Sigmoid colon (tissue), 7 donors: ENCODE measurements at places on chromosomes 6 and 20. TPM values are rescaled to one million over a fixed set of nuclear protein-coding genes. Genes with fewer than 3 reads are reported as not detected.

DNA sequence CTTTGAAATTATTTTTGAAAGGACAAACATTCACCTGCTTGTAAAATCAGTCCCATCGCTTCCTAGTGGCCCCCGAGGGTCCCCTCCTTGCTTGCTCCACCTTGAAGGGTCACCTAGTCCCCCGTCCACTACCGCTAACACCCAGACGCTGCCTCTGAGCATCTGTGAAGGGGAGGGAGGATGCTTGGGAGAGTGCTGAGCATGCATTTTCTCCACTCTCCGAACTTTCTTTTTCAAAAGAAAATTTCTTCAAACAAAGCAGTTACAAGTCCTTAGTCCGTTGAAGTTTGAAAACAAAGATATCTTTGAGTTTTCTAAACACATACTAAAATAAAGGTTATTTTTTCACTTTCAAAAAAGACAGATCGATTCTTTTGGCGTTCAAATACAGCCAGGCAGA lies 224.3 kb upstream of the ARID1B start:
- H3K27me3 ChIP-seq, result no peaks in the 10 kb centered on the region
- no peak overlapping the region for H3K27ac ChIP-seq
- no peak for DNase-seq
- H3K4me3 ChIP-seq, result no peak overlapping the region

Gene GGT7
- total RNA-seq, result 18.2 TPM

DNA sequence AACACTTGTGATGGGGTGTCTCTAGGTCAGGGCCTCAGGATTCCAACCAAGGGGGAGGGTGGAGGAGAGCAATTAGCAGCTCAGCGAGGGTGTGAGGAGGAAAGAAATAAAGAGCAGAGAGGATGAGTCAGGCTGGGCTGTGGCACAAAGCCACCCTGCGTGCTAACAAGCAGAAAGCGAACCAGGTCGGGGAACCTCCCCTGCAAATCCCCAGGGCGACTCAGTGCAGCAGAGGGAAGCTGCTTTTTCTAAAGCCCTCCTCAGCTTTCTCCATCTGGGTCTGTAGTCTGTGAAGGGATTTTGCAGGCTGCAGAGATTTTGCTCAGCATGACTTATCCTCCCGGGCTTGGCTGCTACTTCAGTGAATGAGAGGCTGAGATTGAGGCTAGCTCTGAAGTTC lies 6.6 kb upstream of the SPO11 start:
- H3K27ac ChIP-seq, result no peak overlapping the region
- H3K4me1 ChIP-seq, result peaks cover 10% of the 10 kb centered on the region
- no peak overlapping the region for H3K4me3 ChIP-seq

GRCh38 chr20:57439432-57439831 lies 48.2 kb downstream of the RBM38 start:
- peak overlapping the region; percentile 95 for H3K27ac ChIP-seq
- H3K36me3 ChIP-seq, result no peaks in the 10 kb centered on the region
- no peaks in the 10 kb centered on the region for H3K27me3 ChIP-seq
- H3K4me3 ChIP-seq, result no peak overlapping the region
- DNase-seq, result peak; percentile 95
- H3K4me1 ChIP-seq, result peaks cover 82% of the 10 kb centered on the region

DNA sequence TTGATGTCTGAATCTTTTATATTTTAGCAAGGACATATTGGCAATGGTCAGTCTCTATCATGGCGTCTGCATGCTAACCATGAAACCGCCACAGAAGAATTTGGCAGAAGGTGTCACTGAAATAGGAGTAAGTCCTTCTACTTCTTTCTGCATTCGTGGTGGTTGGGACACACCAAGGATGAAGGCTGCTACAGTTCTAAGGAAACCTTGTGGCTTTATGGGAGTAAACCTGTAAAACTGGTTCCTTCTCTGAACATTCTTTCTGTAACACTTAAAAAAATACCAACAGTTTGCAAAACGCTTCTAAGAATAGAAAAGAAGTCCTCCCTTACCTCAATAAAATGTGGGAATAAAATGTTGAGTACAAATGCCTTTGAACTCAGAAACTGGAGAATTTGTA lies 195.3 kb downstream of the SLC24A3 start:
- DNase-seq, result no peak
- no peaks in the 10 kb centered on the region for H3K27me3 ChIP-seq
- H3K4me3 ChIP-seq, result no peak overlapping the region
- no peaks in the 10 kb centered on the region for H3K36me3 ChIP-seq
- H3K4me1 ChIP-seq, result no peaks in the 10 kb centered on the region

Gene MLN
- not detected for total RNA-seq
